ENCODE measurements at places on chromosomes 3 and 15.

DNA sequence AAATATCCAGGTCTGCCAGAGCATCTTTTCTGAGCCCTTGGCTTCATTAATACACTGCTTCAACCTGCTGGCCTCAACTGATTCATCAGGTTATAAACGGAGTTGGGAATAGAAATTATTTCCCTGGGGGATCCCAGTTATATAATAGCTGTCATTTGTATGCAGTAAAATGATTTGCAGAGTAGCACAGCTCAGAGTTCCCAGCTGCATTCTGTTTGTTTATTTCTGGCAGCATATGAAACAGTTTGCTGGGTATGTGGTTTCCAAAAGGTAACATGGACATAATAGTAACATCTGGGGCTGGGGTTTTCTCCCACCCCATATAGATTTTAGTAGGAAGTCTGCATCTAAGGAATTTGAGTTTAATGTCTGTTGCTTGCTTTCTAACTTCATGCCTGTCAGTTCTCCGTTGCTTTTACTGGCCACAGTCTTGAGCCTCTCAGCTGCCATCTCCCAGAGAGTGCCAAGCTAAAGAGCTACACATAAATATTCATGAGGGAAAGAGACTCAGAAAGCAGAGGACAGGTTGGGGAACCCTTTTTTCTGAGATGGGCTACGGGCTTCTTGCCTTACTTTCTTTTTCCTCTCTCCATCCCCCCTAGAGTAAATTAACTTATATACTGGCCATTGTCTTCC, 124.6 kb downstream of the TMEM108 start:
- peak; percentile 28 for DNase-seq

DNA sequence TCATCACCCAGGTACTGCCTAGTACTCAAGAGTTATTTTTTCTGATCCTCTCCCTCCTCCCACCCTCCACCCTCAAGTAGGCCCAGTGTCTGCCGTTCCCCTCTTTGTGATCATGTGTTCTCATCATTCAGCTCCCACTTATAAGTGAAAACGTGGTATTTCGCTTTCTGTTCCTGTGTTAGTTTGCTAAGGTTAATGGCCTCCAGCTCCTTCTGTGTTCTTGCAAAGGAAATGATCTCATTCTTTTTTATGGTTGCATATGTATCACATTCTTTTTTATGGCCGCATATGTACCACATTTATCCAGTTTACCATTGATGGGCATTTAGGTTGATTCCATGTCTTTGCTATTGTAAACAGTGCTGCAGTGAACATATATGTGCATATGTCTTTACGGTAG, 8.2 kb upstream of the GANC start:
- DNase-seq: no peak

GRCh38 chr3:182644790-182645433, 148.4 kb upstream of the ATP11B start:
- no peak for DNase-seq

- DNase-seq: no peak
These were observed 231.1 kb downstream of the NR2F2 start for GRCh38 chr15:96561593-96561992.

DNA sequence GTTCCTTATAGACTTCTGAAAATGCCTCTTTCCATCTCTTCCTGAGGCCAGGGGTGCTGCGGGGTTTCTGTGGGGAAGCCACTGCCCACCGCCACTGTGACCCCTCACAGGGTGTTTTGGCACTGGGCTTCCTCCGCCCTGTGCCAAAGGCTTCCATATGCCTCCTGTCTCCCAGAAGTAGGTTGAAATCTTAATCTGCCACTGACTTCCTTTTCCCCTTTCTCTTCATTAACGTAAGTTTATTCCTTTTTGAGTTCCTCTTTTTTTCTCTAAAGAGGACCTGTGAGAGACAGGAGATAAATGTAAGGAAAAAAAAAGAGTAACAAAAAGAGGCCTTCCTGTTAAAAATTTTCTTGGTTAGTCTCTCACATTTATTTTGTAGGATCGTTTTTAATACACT, 220.5 kb downstream of the CTNNB1 start:
- DNase-seq: no peak

- DNase-seq: no peak
These were observed 69.6 kb downstream of the CGNL1 start for GRCh38 chr15:57445872-57446271.

DNA sequence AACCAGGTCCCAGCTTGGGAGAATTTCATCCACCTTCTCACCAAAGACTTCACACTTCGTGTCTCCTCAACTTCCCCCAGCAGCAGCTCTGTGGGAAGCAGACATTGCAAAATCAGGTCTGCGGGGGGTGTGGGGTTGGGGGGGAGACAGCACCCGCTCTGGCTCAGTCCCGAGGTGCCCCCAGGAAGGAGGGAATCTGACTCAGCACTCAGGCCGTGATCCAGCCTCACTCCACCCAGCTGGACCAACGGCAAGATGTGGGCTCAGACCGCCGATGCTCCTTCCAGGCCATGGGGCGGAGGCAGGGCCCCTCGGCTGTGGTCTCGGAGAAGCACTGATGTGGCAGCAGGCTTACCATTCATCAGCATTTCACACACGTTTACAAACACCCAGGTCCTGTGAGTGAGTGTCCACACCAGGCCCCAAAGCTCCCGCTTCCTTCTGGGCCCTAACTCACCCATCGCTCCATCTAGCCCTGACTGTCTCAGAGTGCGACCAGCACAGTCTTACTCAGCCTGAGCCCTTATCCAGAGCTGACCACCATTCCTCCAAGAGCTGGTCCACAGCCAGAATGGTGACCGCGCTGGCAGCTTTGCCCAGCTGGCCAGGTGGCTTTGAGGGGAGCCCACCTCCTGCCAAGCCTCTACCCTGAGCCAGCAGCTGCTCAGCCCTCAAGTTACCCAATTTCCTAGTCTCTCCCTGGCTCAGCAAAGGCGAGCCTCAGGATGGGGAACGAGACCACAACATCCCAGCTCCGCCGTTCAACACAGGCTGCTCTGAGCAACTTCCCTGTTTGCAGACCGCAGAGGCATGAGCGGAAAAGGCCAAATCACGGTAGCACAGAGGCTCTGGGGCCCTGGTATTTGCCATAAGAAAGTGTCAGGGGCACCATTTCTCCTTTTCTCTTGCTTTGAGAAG, 3.3 kb downstream of the STAB1 start:
- DNase-seq: no peak

- no peak for DNase-seq
These were observed 31.4 kb downstream of the DIPK2A start for GRCh38 chr3:144003051-144003450.

- DNase-seq: no peak
These were observed 31.9 kb downstream of the UBE2E1 start for GRCh38 chr3:23837691-23838090.

- peak; percentile 48 for DNase-seq
These were observed 316.2 kb downstream of the PTPRG start for GRCh38 chr3:61877359-61878138.

DNA sequence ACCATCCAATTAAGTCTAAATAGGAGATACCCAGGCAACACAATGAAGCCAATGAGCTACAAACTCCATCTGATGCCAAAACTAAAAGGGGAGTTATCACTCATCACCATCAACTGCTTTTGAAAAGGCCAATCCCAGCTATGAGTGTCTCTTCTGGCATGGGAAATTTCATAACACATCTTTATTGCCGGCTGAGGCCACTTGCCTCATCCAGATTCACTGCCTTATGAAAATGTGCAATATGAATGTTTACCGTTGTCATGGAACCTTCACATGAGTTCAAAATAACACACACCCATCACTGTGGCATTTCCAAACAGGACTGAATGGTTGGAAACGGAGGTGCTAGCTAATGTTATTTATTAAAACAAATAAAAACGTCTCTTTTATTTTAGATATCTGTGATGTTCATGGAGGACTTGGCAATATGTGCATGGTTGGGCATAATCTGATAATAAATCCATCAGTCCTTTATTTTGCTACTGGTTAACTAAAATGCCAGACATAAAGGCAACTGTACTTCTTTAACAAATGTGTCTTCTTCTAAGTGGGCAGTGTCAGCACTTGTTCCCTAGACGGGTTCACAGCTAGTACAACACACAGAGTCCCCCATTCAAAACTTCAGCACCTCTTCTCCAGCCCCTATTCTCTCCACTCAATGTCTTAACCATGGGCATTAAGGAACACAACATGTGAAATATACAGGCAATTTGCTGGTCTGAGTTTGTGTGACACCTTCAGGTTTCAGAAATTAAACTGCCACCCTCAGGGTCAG, 143.9 kb downstream of the MAGI1 start:
- no peak for DNase-seq

- no peak for DNase-seq
These were observed 566.0 kb downstream of the ROBO2 start for GRCh38 chr3:77605865-77606264.

DNA sequence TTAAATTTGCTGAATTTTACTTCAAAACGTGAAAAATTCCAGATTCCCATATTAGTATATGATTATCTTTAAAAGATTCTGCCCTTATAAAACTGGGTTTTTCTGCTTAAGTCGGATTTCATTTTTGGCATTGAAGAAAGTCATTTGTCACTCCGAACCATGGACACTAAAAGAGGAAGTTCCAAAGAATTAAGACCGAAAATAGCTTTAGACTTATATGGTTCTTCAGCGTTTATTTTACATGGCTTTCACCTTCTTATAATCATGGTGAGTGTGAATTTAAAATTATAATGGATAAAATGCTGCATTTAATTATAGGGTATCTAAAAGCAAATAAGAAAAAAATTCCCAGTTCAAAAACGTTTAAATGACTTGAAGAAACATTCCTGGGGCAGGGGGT, 1.0 kb downstream of the C3orf38 start:
- DNase-seq: no peak

- no peak for DNase-seq
These were observed 92.9 kb downstream of the NR1D2 start for GRCh38 chr3:24037971-24038370.

- no peak for DNase-seq
These were observed 141.6 kb upstream of the KBTBD8 start for GRCh38 chr3:66856533-66856932.

DNA sequence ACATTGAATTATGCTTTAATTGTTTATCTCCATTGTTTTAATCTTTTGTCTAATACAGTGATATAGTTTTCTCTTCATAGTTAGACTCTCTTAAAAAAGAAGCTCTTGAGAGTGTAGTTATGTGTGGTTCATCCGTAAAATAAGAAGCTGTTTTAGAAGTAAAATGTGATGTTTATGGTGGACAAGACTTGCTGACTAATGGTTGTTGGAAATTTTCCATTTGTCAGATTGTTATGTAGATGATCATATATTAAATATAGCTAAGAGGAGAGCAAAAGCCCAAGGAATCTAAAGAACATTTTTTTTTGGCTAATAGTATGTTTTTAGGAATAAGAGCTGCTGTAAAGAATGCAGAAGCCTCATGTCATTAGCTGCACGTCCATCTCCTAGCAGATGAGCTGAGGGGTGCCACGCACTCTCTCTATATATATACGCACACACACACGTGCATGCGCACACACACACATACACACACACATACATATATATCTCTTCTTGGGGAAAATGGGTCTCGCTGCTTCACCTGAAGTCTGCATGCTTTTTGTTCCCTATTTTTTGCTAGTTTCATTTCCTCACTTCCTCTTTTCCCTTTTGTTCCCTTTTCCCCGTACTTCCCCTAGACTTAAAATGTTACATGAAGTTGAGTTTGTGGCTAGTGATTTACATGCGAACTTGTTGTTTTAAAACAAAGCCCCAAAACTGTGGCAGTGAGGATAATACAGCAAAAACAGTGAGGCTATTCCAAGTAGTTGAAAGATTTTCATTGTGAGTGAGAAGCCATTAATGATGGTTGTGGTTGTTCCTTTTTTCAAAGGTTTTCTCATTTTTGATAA, 107.8 kb downstream of the MBNL1 start:
- DNase-seq: no peak

DNA sequence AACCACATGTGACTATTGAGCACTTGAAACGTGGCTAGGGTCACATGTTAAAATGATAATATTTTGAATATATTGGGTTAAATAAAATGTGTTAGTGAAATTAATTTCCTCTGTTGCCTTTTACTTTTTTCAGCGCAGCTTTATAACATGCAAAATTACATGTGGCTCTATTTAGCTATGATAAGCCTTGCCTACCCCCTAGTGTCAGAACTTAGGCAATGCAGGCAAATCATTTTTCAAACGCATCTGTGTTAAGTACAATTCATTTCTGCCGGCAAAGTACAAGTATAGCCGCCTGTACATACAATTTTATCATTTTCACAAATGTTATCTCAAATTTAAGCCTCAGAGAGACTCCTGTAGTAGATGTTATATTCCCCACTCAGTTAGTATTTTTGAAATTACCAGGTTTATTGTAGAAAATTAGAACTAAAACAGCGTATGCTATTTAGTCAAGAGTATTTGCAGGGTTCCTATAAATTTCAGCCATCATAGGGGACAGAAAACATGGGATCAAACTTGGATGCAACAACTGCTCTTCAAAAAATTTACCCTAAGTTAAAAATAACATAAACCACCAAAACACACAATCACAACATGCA, 56.1 kb downstream of the TAFA4 start:
- peak; percentile 52 for DNase-seq

DNA sequence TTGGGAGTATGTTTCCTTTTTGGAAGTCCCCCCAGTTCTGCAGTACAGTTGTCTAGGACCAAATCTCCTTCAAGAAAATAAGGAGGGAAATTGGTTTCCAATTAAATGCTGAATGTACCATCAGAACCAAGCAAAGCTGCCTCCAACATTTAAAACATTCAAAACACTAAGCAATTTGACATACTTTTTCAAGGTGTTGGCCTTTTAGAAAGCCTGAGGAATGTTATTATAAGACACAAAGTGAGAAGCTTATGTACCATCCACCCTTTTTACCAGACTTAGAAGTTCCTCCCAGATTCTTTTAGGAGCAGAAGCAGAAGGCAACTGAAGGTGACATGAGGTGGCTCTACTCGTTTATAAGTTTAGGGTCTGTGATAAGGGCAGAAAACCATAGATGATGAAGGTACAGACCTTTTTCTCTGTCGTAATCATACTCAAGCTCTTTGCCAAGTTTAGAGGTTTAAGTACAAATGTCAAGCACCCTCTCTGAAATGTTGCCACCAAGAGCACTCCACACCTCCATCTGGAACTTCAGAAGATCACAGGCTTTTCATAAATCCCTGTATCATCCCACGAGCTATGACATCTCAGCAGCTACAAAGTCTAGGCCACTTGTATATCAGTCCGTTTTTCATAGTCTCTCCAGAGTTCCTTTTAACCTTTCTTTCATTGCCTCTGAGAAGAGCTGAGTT, 282.5 kb upstream of the THBS1 start:
- DNase-seq: no peak

DNA sequence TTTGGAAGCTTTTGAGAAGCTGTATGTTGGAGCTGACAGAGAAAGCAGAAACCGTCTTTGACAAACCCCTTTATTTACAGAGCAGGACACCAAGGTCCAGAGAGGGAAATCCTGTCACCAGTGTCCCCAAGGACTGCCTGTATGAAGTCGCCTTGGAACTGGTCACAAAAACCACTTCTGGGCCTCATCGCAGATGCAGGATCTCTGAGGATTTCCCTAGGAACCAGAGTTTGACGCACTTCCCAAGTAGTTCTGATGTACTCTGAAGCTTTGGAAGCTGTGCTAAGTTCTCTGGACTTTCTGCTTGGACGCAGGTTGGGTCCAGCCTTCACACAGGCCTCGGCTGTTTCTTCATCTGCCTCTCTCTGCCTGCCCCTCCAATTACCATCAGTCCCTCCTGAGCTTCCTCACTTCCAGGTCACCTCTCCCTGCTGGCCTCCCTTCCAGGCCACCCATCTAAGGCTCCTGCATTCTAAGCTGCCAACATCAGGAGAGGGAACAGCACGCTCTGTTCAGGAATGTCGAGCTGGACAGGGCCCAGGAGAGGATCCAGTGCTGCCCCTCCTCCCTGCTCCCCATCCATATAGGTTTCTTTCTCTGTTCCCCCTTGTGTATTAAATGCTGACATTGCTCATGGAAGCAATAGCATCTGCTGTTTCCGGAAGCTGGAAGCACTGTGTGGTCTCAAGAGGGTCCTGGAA, 270.8 kb downstream of the OPA1 start:
- DNase-seq: no peak

Data from COR-L47 (cell line).